ENCODE measurements at places on chromosomes 11 and 22.

- peaks cover 6% of the 10 kb centered on the region for H3K27me3 ChIP-seq
- no peak for DNase-seq
- H3K4me3 ChIP-seq: no peak overlapping the region
- no peaks in the 10 kb centered on the region for H3K4me1 ChIP-seq
- no peak overlapping the region for H3K27ac ChIP-seq
These were observed 13.4 kb upstream of the API5 start for GRCh38 chr11:43298397-43298796.

GRCh38 chr22:30027169-30027568, 53.1 kb upstream of the HORMAD2 start:
- DNase-seq: no peak
- no peak overlapping the region for H3K4me3 ChIP-seq
- no peaks in the 10 kb centered on the region for H3K27me3 ChIP-seq
- H3K4me1 ChIP-seq: no peaks in the 10 kb centered on the region
- no peak overlapping the region for H3K27ac ChIP-seq

DNA sequence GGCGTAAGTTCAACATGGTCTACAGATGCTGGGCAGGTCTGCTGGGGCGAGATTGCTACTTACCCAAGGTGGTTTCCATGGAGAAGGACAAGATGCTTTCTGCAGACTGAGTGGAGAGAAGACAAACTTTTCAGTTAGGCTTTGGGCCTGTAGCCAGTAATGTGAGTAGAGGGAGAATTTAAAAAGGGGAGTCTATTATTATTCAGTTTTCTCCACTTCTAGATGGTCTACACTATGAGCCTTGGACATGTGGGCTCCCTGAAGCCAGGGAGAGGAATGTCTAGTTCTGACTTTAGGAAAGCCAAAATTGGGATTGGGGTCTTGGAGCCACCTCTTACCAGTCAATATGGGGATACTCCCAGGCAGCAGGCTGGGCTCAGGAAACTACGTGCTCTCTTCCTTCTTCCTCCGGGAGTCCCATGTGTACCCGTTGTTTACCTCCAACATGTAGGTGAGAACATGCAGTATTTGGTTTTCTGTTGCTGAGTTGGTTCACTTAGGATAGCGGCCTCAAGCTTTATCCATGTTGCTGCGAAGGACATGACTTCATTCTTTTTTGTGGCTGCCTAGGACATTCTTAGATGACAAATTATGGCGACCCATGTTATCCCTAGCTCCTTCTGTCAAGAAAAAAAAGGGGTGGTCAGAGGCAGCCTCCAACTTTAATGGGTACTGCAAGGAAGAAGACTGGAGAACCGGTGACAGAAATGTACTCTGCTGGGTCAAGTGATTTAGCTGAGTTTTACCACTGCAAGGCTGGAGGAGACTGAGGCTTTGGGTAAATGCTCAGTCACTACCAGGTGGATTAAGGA, 14.7 kb upstream of the ZNF280A start:
- no peaks in the 10 kb centered on the region for H3K4me1 ChIP-seq
- peaks cover 3% of the 10 kb centered on the region for H3K27me3 ChIP-seq
- no peaks in the 10 kb centered on the region for H3K36me3 ChIP-seq
- H3K27ac ChIP-seq: no peak overlapping the region
- DNase-seq: no peak

DNA sequence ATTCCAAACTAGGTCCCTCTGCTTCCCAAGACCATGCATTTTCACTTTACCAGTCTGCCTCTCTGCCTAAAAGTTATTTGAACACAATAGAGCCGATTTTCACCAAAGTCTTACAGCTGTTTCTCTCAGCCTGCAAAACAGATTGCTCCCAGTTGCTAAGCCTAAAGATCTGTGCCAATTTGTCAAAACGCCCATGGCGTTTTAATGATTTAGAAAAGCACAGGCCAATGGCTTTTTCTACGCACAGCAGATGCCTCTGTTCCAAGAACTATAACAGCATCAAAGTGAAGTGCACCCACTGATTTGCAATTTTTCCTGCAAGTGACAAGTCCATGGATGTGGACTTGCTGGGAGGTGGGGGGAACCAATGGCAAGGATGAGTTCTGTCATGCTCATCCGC, 173.9 kb upstream of the SYN3 start:
- H3K4me3 ChIP-seq: no peak overlapping the region
- peaks cover 17% of the 10 kb centered on the region for H3K36me3 ChIP-seq
- no peak overlapping the region for H3K27ac ChIP-seq
- H3K4me1 ChIP-seq: peaks cover 7% of the 10 kb centered on the region
- DNase-seq: no peak
- H3K27me3 ChIP-seq: no peaks in the 10 kb centered on the region

DNA sequence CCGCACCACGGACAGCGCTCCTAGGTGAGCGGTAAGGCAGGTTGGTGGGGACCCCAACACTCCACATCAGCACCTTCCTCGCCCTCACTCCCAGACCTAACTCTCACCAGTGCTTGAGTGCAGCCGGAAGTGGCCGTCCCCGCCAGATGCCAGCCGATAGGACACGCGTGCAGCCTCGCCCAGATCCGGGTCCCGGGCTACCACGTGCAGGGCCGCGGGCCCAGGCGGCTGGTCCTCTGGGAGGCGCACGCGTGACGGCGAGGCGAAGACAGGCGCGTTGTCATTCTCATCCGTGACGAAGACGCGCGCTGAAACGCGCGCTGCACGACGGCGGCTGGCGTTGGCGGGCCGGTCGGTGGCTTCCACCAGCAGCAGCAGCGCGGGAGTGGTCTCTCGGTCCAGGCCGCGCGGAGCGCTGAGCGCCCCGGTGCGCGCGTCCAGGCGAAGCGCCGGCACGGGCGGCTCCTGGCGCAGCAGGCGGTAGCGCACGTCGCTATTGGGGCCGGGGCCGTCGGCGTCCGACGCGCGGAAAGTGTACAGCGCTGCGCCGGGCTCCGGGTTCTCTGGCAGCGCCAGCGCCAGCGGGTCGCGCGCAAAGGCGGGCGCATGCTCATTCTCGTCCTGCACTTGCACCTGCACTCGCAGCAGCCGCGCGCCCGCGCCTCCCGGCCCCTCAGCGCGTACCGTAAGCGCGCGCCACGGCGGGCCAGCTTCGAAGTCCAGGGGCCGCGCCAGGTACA, 10.8 kb upstream of the TPP1 start:
- H3K4me3 ChIP-seq: no peak overlapping the region
- no peaks in the 10 kb centered on the region for H3K27me3 ChIP-seq
- H3K27ac ChIP-seq: no peak overlapping the region
- no peak for DNase-seq

- H3K27me3 ChIP-seq: peaks cover 4% of the 10 kb centered on the region
- H3K36me3 ChIP-seq: no peaks in the 10 kb centered on the region
- no peak overlapping the region for H3K4me3 ChIP-seq
- DNase-seq: no peak
These were observed 52.4 kb upstream of the INCENP start for GRCh38 chr11:62071408-62071807.

DNA sequence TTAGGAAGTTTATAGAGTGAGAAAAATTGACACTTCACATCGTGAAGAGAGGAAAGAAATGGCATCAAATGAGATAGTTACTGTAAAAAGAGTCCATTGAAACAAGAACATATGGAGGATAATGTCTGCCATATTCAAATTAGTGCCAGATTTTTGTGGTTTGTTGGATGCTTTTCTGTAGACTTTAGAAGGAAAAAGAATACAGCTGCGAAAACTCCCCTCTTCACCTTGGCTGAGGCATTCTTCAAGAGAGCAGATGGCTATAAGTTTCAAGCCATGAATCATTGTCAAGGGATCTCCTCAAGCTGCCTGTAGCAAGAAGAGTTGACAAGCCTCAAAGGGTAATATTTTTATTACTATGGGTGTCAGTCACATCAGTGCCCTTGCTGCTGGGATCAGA, 507.4 kb upstream of the RAG2 start:
- no peaks in the 10 kb centered on the region for H3K27me3 ChIP-seq
- no peaks in the 10 kb centered on the region for H3K4me1 ChIP-seq
- H3K4me3 ChIP-seq: no peak overlapping the region
- H3K36me3 ChIP-seq: no peaks in the 10 kb centered on the region
- no peak overlapping the region for H3K27ac ChIP-seq
- no peak for DNase-seq

GRCh38 chr11:45264839-45265515, 21.2 kb downstream of the SYT13 start:
- no peak for DNase-seq
- H3K4me3 ChIP-seq: no peak overlapping the region
- peaks cover 26% of the 10 kb centered on the region for H3K27me3 ChIP-seq

GRCh38 chr11:31619980-31620379, 110.4 kb downstream of the ELP4 start:
- peaks cover 15% of the 10 kb centered on the region for H3K36me3 ChIP-seq
- peaks cover 5% of the 10 kb centered on the region for H3K4me1 ChIP-seq
- no peaks in the 10 kb centered on the region for H3K27me3 ChIP-seq
- H3K4me3 ChIP-seq: no peak overlapping the region
- no peak for DNase-seq
- H3K27ac ChIP-seq: no peak overlapping the region

DNA sequence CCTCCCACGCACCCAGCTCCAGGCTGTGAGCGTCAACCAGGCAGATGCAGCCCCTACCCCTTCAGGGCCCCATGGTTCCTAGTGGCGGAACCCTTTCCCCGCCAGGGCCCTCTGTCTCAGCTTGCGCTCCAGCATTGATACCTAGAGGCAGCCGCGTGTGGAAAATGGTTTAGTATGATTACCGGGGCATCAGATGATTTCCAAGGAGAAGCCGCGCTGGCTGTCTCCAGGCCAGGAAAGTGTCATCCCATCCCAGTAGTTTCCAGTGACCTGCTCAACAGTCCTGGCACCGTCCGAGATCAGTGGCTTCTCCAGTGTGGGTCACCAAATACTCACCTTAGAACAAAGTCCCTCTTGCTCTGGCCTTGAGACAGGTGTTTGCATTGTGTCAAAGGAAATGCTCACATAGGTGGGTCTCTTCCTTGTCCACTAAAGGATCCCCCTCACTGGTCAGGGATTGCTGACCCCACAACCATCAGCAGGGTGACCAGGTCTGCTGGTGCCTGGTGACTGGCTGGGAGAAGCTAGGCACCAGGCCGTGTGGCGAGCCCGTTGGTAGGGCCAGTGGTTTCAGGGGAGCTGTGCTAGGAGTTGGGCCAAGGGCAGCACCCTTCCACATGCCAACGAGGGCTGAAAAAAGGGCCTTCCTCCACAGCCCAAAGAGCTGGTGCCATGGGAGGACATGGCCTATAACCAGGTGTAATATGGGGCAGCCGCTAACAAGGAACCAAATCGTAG, 109.4 kb downstream of the MORC2 start:
- no peaks in the 10 kb centered on the region for H3K4me1 ChIP-seq
- H3K36me3 ChIP-seq: no peaks in the 10 kb centered on the region
- H3K4me3 ChIP-seq: no peak overlapping the region
- H3K27ac ChIP-seq: no peak overlapping the region
- H3K27me3 ChIP-seq: no peaks in the 10 kb centered on the region

DNA sequence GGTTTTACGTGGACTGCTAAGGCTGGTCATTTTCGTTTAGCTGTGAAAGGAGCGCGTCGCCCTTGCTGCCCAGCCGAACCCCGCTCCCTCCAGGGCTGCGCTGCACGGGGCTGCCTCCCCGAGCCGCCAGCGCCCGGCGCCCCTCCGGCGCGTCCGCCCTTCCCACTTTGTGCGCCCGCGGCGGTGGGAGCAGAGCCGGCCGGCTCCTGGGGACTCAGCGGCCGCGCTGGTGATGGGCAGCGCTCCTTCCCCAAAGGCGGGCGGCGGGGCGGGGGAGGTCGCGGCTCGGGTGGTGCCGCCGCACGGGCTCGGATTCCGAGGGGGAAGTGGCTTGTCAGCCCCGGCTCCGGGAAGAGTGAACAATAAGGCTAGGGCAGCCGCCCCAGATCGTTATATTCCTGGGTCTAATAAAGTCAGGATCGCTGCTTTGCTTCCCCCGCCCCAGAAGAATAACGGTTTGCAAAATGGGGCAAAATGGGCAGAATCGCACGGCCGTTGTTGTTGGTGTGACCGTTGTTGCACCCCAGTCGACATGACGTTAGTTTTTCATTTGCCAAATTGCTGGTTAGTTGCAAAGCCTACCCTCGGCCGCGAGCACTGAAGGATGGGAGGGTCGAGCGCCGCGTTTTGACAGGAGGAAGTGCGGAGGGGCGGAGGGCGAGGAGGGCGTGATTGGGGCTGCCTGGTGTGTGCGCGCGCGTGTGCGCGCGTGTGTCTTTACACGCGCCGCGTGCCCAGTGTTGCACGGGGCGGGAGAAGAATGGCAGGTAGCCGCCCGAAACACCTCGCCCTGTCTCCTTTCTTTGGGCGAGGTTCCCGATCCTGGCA, 745 bp downstream of the NCAM1 start:
- H3K4me3 ChIP-seq: peak overlapping the region; percentile 78
- H3K36me3 ChIP-seq: peaks cover 2% of the 10 kb centered on the region
- peaks cover 11% of the 10 kb centered on the region for H3K4me1 ChIP-seq
- DNase-seq: no peak
- peaks cover 21% of the 10 kb centered on the region for H3K27me3 ChIP-seq

DNA sequence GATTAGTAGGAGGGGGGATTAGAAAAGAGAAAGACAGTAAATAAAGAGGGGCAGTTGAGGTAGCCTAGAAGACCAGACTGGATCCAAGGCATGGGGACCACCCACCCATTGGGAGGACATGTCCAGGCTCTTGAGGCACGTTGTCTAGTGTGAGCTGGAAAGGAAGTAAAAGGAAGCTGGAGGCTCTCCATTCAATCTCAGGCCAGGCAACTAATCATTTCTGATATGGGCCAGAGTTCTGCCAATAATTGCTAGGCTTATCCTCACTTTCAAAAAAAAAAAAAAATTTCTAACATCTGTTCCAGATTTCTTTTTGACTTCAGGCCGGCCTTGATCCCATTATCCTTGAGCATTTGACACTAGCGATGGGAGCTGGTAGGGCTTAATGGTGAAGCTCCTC, 476.1 kb downstream of the SOX6 start:
- H3K4me1 ChIP-seq: no peaks in the 10 kb centered on the region
- no peaks in the 10 kb centered on the region for H3K36me3 ChIP-seq
- no peak overlapping the region for H3K4me3 ChIP-seq
- H3K27ac ChIP-seq: no peak overlapping the region

DNA sequence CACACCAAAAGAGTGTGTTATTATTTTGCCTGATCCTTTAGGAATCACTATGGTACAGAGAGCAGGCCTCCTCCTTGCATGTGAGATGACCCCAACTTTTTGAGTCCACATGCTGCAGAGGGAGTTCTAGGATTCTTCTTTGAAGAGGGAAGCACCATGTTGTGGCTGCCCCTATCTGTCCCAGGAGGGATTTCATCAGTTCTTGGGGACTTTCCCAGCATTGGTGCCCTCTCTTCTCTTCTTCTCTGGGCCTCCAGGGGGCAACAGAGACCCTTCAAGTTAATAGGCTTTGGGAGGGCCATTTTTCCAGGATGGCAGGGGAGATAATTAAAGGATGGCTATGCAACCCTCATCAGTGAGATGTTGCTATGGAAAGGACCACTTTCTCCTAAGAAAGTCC, 3.6 kb downstream of the MMP1 start:
- no peaks in the 10 kb centered on the region for H3K27me3 ChIP-seq
- no peaks in the 10 kb centered on the region for H3K4me1 ChIP-seq
- H3K36me3 ChIP-seq: no peaks in the 10 kb centered on the region
- DNase-seq: no peak

DNA sequence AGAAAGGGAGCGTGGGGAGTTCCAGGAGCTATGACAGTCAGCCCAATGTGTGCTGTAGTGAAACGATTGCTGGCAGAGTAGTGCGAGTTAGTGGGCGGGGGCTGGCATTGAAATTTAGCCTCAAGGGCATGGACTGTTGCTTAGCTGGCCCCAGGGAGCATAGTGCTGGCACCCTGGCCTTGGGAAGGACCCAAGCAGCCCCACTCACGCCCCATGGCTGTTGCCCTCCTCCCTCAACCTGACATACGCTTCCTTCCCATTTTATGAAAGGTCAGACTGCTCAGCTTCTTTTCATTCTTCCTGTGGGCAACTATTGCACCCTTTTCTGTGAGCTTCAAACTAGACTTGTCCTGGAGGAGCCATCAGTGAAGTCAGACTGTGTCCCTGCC, 52.0 kb upstream of the SUSD2 start:
- H3K36me3 ChIP-seq: peaks cover 7% of the 10 kb centered on the region
- no peaks in the 10 kb centered on the region for H3K27me3 ChIP-seq
- H3K4me3 ChIP-seq: no peak overlapping the region
